ENCODE measurements at places on chromosomes 3 and 15.

GRCh38 chr3:67447393-67447792, 207.0 kb downstream of the SUCLG2 start:
- DNase-seq: peak; percentile 58

DNA sequence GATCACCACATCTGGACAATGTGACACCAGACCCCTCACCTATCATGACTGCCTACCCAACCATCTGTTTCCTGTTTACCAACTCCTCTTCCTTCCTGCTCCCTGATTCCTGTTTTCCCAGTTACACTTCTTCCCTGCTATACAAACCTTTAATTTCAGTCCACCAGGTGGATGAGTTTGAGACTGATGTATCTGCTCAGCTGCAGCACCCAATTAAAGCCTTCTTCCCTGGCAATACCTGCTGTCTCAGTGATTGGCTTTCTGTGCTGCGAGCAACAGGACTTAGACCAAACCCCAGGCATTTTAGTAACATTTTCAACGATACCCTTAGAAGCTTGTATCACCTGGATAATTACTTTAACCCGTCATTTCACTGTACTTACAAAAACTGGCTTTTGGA, 968.2 kb upstream of the NR2F2 start:
- DNase-seq: no peak

- no peak for DNase-seq
Observed at GRCh38 chr3:31813197-31813596, 167.9 kb downstream of the OSBPL10 start.

DNA sequence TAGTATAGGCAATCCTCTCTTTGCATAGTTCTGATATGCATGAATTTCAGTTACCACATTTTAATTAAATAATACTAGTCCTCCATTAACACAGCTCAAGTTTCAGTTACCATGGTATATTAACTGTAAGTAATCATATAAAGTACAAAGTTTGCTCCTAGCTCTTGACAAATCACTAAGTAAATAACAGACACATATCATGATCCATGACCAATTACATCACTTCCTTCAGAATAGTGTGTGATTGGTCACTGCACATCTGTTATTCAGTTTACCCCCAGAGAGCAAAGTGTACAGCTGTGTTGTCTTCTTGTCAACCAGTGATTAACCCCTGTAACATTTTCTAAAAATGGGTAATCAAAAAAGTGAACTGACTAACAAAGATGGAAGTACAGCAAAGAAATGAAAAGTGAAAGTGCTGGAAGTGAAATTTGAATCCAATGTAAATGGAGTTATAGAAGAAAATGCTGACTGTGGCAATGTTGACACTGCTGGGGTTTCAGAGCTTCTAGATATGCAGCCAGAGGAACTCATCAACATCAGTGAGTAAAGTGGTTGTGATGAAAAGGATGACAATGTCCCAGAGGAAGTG, 30.2 kb upstream of the LEKR1 start:
- DNase-seq: peak; percentile 32

- DNase-seq: peak; percentile 40
Observed at GRCh38 chr15:69225355-69226022, 65.1 kb downstream of the GLCE start.

- DNase-seq: no peak
Observed at GRCh38 chr15:41423979-41424659, 7.2 kb downstream of the RTF1 start.

- DNase-seq: no peak
Observed at GRCh38 chr15:84111575-84111974, 124.0 kb upstream of the GOLGA6L4 start.

DNA sequence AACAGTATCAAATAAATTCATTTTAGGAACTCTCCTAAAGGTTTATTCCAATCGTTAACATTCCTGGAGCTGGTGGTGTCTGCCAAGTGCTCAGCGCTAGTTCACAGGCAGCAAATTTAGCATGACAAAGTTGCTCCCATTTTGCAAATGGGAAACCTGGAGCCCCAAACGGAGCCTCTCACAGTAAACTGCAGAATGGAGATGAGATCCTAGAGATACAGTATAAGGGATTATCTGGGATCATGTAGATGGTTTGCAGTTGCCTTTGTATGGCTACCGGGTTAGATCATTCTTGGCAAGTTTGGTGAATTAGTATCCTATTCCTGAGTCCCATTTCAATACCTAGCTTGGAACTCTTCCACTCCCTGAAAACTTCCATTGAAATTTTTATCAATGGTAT, 173.7 kb downstream of the CDIN1 start:
- no peak for DNase-seq

DNA sequence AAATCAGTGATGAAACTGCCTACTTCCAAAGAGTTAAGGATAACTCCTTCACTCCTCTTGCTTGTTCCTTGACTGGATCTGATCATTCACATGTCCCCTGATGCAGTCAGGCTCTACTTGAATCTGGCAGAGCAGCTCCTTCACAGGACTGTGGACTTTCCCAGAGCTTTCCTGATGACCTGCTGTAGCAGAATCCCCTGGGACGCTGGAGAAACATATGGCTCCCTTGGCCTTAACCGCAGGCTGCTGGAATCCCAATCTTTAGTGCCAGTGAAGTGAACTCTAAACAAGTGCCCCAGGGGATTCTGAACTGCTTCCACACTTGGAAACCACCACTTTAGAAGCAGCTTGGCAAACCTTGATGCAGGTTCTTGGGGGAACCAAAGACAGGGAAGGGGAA, 217.8 kb downstream of the CHST2 start:
- no peak for DNase-seq
